ENCODE measurements at places on chromosomes 4 and X.

- no peak for DNase-seq
Observed at GRCh38 chrX:156003486-156004185, 6.1 kb downstream of the IL9R start.

- no peak for DNase-seq
Observed at GRCh38 chrX:6852121-6852520, 295.4 kb upstream of the STS start.

- DNase-seq = no peak
Observed at GRCh38 chrX:108064613-108065012, 19.7 kb downstream of the VSIG1 start.

DNA sequence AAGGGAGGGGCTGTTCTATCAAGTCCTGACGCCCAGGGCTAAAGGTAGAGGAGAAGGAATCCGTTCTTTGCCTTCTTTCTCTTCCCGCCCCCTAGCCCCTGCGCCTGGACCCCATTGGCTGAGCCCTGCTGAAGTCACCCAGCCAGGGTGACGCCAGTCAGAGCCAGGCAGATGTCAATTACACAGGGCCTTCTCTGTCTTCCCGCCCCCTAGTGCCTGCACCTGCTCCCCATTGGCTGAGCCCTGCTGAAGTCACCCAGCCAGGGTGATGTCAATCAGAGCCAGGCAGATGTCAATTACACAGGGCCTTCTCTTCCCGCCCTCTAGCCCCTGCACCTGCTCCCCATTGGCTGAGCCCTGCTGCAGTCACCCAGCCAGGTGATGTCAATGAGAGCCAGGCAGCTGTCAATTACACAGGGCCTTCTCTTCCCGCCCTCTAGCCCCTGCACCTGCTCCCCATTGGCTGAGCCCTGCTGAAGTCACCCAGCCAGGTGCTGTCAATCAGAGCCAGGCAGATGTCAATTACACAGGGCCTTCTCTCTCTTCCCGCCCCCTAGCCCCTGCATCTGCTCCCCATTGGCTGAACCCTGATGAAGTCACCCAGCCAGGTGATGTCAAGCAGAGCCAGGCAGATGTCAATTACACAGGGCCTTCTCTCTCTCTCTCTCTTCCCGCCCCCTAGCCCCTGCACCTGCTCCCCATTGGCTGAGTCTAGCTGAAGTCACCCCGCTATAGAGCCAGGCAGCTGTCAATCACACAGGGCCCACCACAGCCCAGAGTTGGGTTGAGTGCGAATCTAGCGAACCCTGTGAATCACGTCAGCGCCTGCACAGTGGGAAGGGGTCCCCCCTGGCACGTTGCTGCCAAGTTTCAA is 46.4 kb downstream of the ASMT start:
- DNase-seq = peak; percentile 64

GRCh38 chrX:49079489-49080428 is at the start of gene WDR45:
Gene WDR45 (minus strand): TSS chrX:49079887. CDS start chrX:49078095, 1,792 bp downstream.
- peak; percentile 94 for DNase-seq

- no peak for DNase-seq
Observed at GRCh38 chr4:114783215-114783595, 184.6 kb downstream of the UGT8 start.

DNA sequence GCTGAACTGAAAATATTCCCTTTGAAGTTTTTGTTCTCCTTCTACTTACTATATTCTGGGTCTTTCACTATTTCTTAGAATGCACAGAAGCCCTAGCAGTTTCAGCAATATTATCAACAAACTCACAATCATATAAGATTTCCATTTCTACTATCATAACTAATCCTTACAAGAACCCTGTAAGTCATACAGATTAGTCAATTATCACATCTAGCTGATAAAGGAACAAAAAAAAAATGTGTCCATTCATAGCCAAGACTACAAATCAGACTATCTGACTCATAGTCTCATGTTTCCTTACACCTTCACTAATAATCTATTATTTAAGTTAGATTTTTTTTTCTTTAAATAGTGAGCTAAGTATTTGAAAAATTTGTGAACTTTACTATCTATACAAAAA is 72.5 kb downstream of the LRBA start:
- DNase-seq = no peak

- DNase-seq = no peak
Observed at GRCh38 chrX:25555521-25555920, 539.8 kb upstream of the ARX start.

DNA sequence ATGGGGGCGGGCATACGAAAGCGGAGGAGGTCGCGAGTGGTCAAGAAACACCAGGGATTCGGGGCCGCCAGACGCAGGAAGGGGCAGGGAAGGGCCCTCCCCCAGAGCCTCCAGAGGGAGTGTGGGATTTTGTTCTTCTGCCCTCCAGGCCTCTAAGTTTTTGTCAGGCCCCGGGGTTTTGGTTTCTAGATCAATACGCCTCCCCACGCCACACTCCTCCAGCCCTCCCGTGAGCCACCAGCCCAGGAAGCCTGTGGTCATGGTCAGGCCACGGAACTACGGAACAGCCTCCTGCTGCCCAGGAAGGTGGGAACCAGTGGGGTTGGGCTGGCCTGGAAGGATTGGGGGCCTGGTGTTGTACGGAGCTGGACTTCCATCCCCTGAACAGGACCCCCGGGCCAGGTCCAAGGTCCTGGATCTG is 38.4 kb downstream of the CPLX1 start:
- DNase-seq = no peak

DNA sequence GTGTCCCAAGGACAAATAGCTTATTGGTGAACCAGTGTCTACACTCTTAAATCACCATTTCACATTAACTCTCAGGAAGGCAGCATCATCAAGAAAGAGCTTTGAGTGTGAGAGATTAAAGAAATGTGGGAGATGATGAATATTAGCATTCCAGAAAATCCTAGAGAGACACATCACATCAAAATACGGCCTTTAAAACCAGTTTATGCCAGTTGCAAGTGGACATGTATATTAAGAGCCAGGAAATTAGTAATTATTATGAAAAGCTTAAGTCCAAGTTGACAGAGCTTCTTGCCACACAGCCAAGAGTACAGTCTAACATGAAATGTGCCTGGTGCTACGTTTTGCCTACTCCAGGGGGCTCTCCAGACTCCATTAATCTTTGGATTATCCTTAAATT is 503.0 kb upstream of the BOD1L1 start:
- no peak for DNase-seq

- DNase-seq = no peak
Observed at GRCh38 chr4:93719552-93719951, 109.0 kb upstream of the ATOH1 start.

- DNase-seq = no peak
Observed at GRCh38 chr4:7635445-7636239, 200.9 kb upstream of the PSAPL1 start.

DNA sequence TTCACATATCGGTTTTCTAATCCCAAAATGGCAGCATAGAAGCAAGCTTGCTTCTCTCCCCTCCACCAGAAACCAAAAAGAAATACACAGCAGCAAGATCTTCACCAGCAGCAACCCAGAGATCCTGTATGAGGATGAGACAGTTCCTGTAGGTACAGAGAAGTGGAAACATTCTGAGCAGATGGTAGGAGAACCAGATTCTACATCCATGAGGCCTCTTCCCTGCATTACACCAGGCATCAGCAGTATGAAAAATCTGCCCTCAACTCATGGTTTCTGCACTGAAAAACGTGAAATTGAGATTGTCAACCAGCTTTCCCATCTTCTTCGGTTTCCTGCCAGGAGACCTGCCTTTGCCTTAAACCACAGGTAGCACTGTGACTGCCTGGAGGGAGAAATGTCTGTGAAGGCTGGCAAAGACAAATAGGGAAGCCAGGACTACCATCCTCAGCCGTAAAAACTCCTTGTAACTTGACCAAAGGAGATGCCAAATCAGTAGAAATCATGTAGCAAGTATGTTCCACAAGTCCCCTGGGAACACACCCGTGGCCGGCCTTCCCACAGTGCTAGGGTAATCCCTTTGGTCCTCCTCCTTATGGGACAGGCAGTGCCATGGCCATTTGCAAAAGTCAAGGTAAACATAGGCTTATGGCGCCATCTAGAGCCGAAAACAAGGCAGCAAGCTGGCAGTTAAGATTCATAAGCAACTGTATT is 24.0 kb upstream of the MTHFD2L start:
- no peak for DNase-seq

GRCh38 chr4:26377328-26378311 is 56.8 kb downstream of the RBPJ start:
- DNase-seq = no peak

DNA sequence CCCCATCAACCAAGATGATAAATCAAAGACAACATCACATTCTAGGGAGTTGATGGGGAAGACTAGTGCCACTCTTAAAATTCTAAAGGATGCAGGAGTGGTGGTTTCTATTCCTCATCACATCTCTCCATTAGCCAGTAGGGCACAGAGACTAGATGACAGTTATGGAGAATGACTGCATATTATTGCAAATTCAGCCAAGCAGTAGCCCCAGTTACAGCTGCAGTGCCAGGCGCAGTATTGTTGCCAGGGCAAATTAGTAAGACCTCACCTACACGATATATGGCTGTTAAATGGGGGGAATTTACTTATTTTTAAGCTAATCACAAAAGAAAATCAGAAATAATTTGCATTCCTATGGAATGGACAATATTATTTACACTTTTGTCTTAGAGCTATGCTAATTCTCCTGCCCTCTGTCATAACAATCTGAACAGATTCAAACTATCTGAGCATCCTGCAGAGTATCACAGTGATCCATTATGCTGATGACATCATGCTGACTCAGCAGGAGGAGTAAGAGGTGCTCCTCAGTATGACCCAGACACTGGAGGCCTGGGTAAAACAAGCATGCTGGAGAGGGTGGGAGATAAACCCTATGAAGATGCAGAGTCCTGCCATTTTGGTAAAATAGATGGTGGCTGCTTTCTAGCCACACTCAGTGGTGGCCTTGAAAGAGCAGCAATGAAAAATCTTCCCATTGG is 24.7 kb downstream of the ETNPPL start:
- DNase-seq = no peak

- DNase-seq = no peak
Observed at GRCh38 chrX:87006561-87006960, 511.0 kb upstream of the KLHL4 start.

- DNase-seq = no peak
Observed at GRCh38 chr4:142036795-142037583, 400.6 kb downstream of the IL15 start.

GRCh38 chr4:13432453-13432852 is 51.7 kb downstream of the RAB28 start:
- no peak for DNase-seq
